ENCODE measurements at places on chromosomes 1 and 21. TPM values are rescaled to one million over a fixed set of nuclear protein-coding genes. Genes with fewer than 3 reads are reported as not detected.

Gene HSD11B1
- 5.6 TPM for total RNA-seq

Gene TFF2
- not detected for total RNA-seq

Gene FCRL6
- total RNA-seq, result 0.21 TPM

Gene INSRR
- total RNA-seq, result 0.05 TPM

Gene SPRR2B
- not detected for total RNA-seq

Gene SON
- 189 TPM for total RNA-seq

DNA sequence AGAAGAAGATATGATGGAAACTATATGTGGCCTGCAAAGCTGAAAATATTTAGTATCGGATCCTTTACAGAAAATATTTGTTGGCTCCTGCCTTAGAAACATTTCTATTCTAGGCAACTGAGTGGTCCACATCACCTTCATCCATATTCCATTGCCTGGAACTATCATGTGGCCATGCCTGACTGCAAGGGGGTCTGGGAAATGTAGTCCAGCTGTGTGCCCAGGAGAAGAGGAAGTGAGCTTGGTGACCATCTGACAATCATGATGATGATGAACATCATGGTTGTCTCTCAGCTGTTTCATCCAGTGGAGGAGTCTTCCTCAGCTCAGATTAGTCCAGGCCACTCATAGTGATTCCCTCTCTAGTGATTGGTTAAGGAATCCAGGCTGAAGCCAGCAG, 61.8 kb upstream of the IFNLR1 start:
- no peak for DNase-seq

GRCh38 chr1:215568299-215568692, 1.2 kb downstream of the KCTD3 start:
- no peak for DNase-seq

GRCh38 chr1:29094954-29095353, 28.7 kb downstream of the TMEM200B start:
- no peak for DNase-seq

DNA sequence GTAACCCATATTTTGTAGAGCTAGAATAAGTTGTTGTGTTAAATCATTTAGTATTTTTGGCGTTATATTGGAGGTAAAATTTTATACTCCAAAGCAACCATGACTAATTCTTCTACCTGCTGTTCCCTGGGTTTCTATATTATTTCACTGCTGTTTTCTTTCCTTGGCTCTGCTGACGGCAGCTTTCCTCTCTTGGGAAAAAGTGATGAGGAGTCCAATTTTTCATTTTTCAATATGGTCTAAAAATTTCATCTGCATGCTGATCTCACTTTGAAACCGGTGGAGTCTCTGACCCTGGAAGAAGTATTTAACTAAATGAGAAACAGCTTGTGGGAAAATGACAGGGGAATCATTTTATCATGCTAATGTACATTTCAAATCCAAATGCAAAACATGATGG, 110.2 kb downstream of the IFI44 start:
- DNase-seq, result no peak

GRCh38 chr1:218996362-218996761, 177.3 kb upstream of the LYPLAL1 start:
- no peak for DNase-seq

GRCh38 chr21:37855647-37856625, 60.3 kb downstream of the KCNJ6 start:
- DNase-seq, result no peak

DNA sequence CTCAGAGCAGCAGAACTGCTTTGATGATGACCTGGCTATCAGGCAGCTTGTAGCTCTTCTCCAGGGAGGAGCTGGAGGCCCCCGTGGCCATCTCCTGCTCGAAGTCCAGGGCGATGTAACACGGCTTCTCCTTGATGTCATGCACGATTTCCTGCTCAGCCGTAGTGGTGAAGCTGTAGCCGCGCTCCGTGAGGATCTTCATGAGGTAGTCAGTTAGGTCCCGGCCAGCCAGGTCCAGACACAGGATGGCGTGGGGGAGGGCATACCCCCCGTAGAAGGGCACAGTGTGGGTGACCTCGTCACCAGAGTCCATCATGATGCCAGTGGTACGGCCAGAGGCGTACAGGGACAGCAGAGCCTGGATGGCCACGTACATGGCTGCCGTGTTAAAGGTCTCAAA, 18.3 kb upstream of the TP53BP2 start:
- DNase-seq, result no peak

DNA sequence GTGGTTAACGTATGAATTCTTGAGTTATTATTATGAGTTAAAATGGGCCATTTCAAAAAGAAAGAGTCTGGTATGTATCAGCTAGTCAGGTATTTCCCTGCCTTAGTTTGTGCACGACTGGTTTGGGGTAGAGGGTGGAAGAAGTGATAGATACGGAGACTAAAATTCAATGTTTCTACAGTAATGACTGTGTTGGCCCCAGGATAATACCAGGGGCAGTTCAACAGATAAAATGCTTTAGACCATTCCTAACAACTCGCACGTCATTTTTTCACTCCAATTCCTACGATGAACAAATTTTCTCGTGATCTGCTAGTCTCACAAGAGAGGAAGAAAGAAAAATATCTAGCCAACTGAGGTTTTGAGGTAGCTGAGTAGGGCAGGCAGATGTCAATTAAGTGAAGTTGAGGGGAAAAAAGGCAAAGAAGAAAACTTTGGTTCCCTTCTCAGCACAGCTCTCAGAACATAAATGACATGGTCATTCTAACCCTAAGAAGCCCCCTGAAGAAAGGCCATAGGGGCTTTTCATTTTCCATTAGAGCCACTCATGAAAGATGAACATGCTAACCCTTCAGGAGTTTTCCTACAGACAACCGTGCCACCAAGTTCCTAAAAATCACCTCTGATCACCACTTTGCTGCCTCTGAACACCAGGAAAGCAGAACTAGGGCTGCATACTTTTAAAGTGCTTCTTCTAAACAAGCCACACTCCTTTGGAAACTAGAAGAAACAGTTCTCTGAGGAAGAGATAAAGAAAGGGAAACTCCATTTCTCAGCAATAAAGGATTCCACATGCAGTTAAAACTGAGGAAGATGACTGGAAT, 5.6 kb downstream of the MCOLN2 start:
- no peak for DNase-seq

DNA sequence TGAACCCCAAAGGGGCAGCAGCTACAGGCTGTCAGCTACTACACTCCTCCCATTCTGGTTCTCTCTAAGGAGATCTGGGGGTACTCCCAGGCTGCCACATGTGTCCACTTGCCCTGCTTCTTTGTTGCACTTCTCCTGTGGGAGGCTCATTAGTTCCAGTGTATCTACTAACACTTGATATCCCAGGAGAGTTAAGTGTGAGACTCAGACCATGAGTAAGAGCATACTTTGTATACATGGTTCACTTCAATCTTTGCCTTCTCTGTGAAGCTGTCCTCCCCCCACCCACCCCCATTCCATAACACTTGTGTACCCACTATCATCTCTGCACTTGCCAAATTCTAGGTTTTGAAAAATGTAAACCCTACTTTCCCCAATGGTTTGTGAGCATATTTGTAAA, 34.9 kb upstream of the GADD45A start:
- DNase-seq, result no peak

DNA sequence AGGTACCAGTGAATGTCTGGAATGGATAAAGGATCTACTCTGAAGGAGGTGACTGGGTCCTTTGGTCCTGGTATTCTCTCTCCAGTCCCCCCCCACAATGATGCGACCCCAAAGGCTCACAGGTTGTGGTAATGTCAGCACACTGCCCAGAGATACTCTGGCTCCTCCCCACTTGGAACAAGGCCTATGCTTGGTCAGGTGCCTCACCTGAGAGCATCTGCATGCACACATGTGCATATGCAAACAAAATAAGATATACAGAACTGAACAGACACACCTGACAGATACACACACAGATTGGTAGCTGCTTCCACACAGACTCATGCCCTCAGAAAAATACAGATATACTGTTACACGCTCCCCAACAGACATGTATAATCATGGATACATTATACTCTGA, 33.5 kb downstream of the DMAP1 start:
- no peak for DNase-seq

DNA sequence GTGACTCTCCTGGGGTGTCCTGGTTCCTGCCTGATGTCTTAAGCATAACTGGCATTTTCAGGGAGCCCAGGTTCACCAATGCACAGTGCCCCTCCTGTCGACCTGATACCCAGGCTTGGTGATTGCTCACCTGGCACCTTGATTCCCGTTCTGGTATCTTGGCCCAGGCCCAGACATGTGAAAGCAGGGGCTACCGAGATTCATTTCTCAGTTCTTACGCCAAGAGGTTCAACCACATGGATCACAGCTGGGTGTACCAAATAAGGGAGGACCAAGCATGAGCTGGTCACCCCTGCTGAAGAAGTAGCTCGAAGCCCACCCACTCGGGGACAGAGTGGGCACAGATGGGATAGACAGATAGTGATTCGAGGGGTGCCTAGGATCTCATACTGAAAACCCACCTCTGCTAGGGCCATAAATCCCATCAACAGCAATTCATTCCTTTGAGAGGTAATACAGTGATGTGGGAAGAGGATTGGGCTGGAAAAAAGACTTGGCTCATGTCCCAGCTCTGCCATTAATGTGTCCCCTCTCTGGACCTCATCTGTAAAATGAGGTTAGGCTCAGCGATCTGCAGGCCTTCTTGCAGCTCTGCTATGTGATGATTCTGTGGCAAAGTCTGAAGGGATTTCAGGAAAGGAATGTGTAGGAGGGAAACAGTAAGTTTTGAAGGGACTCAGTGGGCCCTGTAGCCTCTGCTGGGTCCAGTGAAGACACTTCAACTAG, 2.7 kb downstream of the EPHX1 start:
- no peak for DNase-seq

- DNase-seq, result no peak
Measured at GRCh38 chr21:39633770-39634181, 21.0 kb downstream of the B3GALT5 start.

GRCh38 chr1:175757381-175758015, 14.1 kb upstream of the TNR start:
- DNase-seq, result peak; percentile 25

- no peak for DNase-seq
Measured at GRCh38 chr1:201542309-201543035, 3.5 kb downstream of the NAV1 start.

GRCh38 chr1:24694380-24694843, 50.8 kb upstream of the CLIC4 start:
- peak; percentile 67 for DNase-seq

DNA sequence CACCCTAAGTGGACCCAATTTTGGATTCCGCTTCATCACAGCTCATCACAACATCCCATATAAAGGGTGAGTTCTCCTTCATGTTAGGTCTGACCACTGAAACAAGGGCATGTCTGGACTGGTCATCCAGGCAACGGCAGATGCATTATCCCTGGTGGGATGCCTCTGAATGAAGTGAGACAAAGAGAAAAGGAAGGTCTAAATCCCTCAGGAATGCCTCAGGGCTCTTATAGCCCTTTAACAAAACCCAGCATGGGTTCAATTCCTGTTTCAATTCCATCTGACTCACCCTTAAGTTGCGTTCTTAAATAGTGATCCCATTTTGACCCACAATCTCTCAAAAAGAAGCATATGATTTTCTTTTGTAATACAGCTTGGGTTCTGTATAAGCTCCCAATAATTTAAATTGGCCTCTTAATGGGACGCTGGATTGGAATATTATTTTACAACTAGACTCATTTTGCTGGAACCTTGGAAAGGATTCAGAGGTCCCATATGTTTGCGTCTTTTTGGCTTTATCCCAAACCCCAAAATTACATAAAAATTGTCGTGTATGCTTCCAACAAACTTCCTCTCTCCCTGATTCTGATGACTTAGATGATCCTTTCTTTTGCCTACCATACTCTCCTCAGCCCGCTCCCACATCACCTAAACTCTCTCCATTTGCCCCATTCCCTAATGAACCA, 287.4 kb upstream of the ZP4 start:
- no peak for DNase-seq

DNA sequence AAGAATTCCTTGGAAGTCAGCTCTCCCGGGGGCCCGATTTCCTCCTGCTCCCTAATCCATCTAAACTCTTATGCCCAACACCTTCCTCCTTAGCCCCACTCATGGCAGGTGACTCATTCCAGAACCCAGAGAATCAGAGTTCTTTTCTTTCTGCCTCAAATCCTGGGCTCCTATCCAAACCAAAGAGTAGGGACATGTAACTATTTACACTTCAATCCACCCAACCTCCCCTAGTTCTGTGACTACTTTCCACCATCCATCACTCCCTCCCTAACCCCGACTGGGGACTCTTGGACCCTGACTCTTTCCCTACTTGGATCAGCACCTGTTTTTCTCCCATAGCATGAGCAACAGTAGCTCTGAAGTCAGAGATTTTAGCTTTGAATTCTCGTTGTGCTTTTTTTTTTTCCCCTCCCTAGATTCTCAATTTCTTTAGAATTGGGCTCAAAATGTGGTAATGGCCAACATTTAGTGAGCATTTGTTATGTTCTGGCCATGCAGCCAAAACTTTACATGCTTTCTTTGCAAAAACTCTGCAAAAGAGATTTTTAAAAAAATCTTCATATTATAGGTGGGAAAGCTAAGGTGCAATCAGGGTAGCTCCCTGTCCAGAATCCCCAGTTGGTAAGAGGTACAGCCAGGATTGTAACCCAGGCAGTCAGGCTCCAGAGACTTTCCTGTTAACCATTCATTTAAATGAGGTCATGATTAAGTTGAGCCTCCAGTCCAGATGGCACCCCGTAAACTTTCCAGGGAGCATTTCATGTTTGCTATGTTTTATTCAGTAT, 7.5 kb upstream of the CYP4A11 start:
- DNase-seq, result no peak
